ENCODE measurements at places on chromosomes 7 and 10.
A peak's percentile ranks its signal among the peaks of the same experiment; 100 is the strongest.

DNA sequence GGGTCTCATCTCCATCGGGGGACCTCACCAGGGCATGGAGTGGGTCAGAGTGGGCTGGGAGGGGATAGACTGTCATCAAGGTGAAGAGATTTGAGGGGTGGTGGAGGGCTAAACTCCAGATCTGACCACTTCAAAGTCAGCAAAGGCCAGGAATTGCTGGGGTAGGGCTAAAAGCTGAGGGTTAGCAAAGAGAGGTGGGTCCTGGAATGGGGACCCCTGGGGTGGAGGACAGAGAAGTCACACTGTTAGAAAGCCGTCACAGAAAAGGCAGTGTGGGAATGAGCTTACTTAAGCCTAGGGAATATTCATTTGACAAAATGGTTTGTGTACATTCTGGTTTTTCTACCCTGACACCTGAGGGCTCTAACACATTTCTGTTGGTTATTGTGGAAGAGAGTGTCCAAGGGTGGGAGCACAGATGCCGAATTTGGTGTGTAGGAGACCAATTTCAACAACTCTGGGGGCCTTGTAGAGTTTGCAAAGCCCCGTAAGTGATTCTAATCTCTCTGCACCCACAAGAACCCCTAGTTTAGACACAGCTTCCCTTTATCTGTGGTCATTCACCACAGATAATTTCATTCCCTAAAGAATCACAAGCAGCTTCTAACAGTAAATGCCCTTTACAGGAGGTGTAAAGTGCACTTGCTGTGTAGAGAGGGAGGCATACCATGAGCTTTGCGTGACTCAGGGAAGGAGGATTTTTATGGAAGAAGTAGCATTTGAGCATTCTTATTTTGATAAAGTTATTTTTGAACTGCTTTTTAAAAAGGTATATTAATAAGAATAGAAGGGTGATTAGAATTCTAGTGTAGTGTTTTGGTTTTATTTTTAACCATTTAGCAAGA is 6.4 kb downstream of the FBH1 start:
- no peak for DNase-seq

DNA sequence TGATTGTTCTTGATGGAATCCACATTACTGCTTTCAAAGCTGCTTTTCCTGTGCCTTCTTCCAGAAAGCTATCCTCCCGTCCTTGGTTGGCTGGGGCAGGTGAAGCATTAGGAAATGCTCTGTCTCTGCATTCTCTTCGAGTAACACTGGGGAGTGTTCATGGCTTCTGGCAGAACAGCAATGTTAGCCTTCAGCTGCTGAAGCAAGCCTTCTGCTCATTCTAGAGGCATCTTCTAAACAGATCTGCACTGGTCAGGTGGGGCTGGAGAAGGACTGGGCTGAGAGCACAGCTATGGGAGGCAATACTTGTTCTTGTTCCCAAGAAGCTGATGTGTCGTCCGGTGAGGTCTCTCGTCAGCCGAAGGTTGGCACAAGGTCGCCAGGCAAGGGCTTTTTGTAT is 80.6 kb downstream of the MGMT start:
- no peak for DNase-seq

DNA sequence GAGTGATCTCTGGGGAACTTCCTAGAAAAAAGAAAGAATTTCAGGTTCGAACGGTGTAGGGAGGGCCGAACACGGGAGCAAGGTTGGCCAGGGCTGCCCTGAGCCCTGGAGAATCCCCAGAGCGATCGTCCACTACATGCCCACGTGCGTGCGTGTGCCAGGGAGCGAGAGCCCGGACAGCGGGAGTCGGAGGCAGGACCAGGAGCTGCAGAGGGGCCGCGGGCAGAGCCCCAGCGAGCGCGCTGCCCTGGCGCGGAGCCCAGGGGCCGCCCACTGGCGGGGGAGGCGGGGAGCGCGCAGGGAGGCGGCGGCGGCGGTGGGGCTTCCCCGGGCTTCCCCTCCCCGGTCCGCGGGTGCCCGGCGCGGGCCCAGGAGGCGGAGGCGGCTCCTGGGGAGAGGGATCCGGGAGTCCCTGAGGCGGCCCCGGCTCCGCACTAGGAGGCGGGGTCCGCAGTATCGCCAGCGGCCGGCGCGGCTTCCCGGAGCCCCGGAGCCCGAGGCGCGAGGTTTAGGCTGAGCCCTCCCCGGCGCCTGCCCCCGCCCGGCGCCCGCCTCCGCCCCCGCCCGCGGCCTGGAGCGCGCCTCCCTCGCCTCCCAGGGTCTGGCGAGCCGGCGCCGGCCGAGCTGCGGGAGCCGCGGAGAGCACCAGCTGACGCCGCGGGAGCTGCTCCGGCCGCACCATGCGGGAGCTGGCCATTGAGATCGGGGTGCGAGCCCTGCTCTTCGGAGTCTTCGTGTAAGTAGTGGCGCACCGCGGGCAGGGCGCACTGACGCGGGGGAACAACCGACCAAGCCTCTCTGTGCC is at the start of gene PLPP4:
Gene PLPP4, plus strand, starts transcription at position 602 of the 805 bp plus-strand sequence. Its CDS starts 79 bp downstream, at position 681.
- no peak for DNase-seq

DNA sequence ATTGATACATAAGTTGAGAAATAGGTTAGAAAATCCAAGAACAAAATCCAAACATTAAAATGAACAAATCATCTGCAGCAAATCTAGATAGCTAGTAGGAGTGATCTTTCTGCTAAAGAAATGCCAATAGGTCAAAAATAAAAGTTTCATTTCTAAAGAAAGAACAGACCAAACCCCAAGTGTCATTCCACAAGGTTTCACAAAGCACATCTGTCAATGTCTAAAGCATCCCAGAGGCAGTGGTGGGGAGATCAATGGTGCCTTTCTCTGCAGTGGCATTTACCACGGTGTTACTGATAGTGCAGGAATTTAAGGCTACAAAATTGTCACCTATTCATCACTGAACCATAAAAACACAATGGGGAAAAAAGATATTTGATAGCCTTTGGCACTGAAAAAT is 147.9 kb downstream of the PARD3 start:
- DNase-seq: no peak

DNA sequence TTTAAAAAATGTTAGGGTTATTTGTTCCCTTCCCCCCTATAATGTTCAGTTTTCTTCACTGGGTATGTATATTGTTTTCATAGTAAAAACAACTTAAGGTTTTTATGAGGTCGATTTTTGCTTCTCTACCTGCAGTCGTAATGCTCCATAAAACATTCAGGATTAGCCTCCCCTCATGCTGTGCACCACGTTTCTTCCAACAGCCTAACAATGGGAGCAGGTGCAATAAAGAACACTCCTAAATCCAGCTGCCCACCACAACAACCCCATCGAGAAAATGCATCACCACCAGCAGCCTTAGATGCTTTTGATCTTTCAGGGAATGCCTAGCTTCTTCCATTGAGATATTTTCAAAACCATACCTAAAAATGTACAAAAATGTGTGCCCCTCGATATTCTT is 111.1 kb downstream of the ADAM12 start:
- peak; percentile 40 for DNase-seq

DNA sequence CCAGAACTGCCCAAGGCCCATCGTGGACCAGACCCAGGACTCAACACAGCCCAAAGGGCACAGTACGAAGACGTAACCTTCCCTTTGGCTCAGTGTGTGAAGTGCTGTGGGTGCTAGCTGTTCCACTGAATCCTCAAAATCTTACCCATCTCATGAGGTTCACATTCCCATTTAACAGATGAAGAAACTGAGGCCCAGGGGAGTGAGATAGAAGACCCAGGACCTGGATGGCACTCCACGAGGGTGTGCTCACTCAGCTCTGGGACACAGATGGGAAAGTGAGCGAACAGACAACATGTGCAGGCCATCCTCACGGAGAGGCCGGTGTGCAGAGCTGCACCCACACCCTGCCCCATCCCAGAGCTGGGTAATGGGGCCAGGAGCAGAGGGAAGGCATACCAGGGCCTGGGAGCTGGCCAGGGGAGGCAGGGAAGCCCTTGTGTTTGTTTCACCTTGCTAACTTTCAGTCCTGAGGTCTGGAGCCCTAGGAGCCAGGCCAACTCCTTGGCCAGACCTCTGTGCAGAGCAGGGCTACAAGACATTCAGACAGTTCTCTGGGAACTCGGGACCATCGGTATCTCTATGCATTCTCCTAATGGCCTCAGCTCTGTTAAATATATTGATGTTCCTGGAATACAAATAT is 100.3 kb upstream of the ZMIZ1 start:
- no peak for DNase-seq

GRCh38 chr10:69957241-69957885 is 95.3 kb upstream of the MACROH2A2 start:
- DNase-seq: no peak

DNA sequence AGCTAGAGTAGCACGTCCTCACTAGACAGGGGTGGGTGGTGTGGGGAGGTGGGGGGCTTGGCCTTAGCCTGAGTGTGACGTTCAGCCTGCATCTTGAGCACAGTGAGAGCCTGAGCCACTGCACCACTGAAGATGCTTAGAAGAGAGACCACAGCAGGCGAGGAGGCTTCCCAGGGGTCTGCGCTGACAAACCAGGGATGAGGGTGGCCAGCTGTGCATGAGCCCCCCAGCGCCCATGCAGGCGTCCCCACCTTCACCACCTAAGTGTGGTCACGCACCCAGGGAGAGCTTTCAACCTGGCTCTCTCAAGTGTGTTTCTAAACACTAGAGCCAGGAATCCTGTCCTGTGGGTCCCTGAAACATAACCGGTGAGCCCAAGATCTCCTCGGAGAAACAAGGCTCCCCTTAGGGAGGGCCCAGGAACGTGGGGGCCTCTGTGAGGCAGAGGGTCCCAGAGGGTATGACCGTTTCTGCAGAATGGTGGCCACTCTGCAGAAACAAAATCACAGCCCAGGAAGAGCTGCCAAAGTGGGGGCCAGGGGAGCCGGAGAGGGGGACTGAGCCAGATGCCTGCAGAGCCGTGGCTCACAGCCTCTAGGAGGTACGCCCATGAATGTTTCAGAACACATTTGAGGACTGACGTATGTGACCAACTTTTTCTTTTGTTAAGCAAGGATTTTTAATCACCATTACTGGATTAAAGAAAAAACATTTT is 85.2 kb upstream of the INSIG1 start:
- DNase-seq: no peak

- no peak for DNase-seq
Measured at GRCh38 chr7:81769891-81770727, at the start of gene HGF. TSS of gene HGF (minus strand) at chr7:81770047. CDS start at chr7:81769971, 76 bp downstream.

DNA sequence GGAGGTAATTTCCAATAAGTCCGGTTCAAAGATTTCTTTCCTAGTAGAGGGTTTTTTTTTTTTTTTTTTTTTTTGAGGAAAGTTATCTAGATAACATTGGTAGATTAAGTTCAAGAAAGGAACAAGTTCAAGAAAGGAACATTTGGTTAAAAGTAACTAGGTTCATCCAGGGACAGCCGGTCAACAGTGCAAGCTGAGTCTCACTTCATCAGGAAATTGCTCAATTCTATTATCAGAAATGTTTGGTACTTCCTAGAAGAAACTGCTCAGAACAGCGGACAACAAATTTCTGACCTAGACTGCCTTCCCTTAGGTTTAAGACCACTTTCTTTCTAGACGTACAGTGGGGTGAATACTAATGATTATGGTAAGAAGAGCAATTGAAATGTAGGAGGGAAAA is 3.7 kb upstream of the IL2RA start:
- DNase-seq: no peak

DNA sequence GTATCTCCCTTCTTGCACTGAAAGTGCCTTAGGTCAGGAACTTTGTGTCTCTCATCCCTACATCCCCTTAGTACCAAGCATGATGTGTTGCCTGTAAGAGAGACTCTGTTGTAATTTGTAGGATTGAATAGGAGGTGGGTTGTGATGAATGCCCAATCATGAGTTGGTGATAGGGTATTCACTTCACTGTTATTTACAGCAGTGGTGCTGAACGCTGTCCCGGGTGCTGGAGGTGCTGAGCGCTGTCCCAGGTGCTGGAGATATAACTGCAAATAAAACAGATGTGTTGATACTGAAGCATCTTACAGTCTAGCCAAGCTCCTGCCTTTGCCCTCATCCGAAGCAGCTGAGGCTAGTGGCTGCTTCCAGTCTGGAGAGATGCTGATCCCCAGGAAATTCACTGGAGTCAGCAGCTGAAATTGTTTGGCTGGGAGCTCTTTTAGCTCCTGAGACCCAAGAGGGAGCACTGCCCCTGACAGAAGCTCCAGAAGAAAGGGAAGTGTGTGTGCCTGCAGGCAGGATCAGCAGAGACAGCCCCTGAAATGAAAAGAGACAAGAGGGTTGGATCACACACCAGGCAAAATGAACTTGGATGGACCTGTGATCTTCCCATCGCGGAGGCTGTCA is 183.4 kb downstream of the SORCS3 start:
- no peak for DNase-seq
